ENCODE measurements at places on chromosomes 7 and 10.
A peak's percentile ranks its signal among the peaks of the same experiment; 100 is the strongest.

DNA sequence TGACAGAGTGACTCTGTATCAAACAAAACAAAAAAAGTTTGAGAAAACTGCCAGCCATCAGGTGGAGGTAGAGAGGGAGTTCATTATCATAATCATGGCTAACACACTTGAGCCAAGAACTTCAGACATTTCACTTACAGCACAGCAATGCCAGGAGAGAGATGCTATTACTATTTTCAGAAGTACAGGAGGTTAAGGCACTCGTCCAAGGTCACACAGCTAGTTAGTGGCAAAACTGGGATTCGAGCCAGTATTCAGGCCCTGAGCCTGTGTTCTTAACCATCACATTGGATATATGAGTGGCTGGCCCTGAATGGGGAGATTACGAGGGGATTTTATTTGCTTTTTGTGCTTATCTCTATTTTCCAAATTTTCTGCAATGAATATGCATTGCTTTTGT, 24.8 kb upstream of the UNC5B start:
- no peak for DNase-seq

- DNase-seq, result no peak
These were observed 41.9 kb upstream of the IL15RA start for GRCh38 chr10:6019010-6019782.

GRCh38 chr7:133948588-133948987, 178.6 kb upstream of the LRGUK start:
- no peak for DNase-seq

DNA sequence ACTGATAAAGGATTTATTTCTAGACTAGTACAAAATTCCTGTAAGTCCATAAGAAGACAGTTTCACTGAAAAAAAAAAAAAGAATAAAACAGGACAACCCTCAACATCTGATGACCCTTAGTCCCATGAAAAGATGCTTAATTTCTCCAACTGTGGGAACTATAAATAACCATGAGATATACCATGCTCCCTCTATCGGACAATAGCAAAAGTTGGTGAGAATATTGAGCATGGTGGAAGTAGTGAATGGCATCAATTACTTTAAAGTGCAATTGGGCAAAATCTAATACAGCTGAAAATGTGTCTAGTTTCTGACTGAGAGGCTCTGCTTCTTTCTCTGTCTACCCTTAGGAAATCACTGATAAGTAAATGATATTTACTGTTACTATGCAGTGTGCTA, 348.8 kb downstream of the SUGCT start:
- DNase-seq, result no peak

DNA sequence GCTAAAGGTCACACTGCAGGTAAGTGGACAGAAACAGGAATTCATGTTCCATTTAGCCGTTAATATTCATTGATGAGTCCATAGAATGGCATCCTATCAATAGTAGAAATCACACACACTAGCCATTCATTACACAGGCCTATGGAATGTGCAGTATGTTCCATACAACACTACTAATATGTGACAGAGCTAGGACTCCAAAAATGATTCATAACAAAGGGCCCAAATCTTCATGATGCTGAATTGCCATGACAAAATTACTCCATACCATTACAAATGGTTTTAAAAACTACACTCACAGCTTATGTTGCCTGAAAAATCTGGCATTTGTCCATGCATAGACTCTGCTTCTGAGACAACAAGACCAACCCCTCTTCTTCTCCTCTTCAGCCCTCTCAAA, 549.1 kb downstream of the XPNPEP1 start:
- no peak for DNase-seq

- no peak for DNase-seq
These were observed 122.8 kb upstream of the ZNF92 start for GRCh38 chr7:65250697-65251395.

- peak; percentile 87 for DNase-seq
These were observed 28.4 kb downstream of the TMEM130 start for GRCh38 chr7:98841179-98841997.

DNA sequence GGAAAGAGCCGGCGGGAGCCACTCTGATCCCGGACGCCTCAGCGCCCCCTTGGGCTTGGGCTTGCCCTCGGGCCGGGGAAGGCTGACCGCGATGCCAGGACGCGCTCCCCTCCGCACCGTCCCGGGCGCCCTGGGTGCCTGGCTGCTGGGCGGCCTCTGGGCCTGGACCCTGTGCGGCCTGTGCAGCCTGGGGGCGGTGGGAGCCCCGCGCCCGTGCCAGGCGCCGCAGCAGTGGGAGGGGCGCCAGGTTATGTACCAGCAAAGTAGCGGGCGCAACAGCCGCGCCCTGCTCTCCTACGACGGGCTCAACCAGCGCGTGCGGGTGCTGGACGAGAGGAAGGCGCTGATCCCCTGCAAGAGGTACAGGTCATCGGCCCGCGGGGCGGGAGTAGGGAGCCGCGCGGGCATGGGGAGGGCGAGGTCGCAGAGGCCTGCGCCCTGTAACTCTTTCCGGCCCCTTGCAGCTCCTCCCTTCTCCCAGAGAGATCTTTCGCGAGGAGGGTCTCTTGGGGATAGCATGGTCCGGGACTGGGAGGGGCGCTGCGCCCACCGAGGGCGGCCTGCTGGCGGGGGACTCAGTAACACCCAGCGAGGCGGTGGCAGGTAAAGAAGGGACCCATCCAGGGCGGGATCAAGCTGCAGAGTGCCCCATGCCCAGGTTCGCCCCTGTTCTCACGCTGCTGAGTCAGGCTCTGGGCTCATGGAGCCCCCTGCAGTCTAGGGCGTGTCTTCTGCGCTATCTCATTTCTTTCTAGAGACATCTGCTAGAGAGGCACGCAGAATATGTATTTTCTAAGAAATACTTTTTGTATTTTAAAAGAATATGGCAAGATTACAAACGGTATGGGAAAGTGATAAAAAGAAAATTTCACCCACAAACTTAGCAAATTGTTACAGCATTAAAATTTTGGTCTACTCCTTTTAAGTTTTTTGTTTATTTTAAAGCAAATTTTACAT, 687 bp downstream of the EPDR1 start:
- peak; percentile 66 for DNase-seq

DNA sequence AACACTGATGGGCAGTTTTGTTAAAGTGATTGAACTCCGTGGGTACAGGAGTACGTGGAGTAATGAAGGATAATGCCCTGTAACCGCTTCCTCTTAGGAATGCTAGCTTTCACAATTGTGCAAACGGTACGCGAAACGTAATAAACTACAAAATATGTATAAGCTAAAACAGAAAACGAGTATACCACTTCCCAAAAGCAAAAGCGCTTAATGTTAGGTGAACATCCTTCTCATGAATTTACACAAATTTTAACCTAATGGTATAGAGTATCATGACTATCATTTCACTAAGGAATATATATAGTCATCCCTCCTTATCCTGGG, 395 bp upstream of the ZNF25 start:
- DNase-seq, result no peak

DNA sequence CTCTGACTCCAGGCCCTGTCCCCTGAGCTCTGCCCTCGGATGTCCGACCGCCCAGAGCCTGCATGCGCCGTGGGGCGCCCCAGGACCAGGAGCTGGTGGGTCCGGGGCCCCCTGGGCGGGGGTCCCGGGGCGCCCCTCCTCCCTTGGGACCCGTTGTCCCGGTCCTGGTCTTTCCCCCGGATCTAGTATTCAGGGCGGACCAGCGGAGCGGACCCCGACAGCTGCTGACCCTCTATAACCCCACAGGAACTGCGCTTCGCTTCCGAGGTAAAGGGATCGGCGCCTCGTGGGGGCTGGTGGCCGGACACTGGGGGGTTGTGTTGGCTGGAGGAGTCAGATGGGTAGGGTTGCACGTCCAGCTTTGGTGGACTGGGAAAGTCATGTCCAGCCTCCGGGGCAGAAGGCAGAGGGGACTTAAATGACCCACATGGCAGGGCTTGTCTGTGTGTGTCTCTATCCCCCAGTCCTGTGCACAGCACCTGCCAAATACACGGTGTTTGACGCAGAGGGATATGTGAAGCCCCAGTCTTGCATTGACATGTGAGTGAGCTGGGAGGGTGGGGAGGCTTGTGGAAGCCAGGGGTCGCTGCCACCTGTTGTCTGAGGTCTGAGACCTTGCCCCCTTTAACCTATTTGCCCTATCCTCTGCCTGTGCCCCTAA, 520 bp downstream of the MOSPD3 start:
- peak; percentile 46 for DNase-seq

GRCh38 chr10:131573707-131574106, 262.2 kb upstream of the TCERG1L start:
- no peak for DNase-seq

DNA sequence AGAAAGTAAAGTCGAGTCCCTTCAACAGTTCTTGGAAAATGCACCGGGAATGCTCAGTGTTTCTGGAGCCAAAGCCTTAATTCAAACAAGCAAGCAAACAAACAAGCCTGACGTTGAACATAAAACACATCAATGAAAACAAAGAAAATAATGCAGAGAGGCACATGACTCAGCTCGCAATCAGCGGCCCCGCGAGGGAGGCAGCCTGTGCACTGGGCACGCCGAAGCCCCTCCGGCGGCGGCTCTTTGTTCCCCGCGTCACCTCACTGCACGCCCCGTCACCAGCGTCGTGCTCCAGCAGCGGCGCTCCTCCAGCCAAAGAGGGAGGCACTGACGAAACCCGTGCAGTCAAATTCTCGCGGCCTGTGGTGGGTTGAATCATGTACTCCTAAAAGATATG, 151.5 kb downstream of the DNAJB6 start:
- no peak for DNase-seq

DNA sequence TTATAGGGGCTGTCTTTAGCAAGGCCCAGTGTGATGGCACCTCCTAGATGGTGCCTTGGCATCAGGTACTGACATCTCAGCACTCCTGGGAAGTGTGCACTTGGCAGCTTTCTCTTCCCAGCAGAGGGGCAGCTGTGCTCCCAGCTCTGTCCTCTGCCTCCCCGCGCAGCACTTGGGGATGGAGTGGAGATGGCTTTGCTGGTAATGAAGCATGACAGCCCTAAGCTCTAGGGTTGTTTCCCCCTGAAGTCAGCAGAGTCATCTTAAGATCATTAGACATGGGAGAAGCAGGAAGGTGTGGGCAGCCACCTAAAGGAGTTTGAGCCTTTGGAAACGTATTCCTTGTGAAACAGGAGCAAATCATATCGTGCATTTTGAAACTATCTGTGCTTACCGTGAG, 46.7 kb downstream of the HTRA1 start:
- no peak for DNase-seq

DNA sequence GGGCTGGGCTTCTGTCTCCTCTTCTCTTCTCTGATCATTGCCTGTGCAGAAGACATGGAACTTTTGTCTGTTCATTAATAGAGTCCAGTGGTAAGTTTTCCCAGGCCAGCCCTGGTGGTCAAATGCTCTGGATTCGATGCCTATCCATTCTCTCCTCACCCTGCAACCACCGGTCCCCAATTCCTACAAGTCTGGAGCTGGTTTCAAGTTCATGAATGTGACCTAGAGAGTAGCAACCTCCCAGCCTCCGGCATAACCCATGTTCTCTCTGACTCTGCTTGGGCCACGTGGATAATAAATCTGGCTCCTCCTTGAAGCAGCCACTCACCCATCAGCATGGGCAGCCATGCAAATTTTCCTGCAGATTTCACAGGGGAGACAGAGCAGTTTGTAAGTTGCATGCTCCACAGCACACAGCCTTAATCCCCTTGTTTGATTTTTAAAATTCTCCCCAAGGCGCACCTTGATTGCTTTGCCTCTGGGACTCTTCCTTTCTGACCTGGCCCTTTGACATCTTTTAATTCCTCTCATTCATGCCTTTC, 37.3 kb upstream of the PDZD8 start:
- DNase-seq, result no peak

GRCh38 chr7:3064067-3064466, 20.4 kb upstream of the CARD11 start:
- DNase-seq, result no peak

- DNase-seq, result no peak
These were observed 97.5 kb upstream of the MGMT start for GRCh38 chr10:129369566-129369965.

GRCh38 chr10:96276831-96277230, 5.5 kb upstream of the BLNK start:
- DNase-seq, result no peak

DNA sequence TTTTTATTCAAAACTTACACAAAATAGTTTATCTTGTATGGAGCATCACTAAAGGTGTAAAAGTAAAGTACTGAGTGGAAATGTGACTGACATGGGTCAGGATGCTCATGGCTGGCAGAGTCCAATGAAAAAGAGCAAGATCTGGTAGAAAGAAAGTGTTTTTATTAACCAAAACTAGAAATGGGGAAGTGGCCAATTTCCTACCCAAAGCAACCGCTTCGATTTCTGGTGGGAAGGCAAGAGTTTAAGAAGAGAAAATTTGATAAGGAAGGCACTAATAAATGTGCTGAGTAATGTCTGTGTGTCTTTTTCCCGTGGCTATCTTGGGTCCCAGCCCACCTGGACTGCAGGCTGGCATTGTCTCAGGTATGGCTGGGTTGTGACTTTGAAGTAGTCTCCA, 277.7 kb downstream of the ANKRD7 start:
- DNase-seq, result no peak

DNA sequence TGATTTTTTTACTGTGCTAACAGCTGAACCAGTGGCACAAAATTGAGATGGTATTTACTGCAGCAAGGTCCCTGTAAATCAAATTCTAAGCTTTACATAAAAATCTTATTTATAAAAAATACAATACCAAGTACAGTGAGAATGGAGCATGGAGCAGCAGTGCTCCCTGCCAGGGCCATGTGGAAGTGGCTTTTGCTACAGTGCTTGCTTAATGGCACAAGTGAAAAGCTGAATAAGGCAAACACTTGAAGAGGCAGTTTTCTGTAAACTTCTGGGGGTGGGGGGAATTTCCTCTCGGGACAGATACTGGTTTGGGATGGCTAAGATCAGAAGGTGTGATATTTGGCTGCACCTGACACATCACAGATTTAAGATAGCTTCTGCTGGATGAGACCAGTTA, 27.5 kb downstream of the AP3M1 start:
- DNase-seq, result no peak

- no peak for DNase-seq
These were observed 762.8 kb downstream of the GATA3 start for GRCh38 chr10:8817299-8817698.

GRCh38 chr10:17256627-17257026, 28.6 kb downstream of the VIM start:
- no peak for DNase-seq

DNA sequence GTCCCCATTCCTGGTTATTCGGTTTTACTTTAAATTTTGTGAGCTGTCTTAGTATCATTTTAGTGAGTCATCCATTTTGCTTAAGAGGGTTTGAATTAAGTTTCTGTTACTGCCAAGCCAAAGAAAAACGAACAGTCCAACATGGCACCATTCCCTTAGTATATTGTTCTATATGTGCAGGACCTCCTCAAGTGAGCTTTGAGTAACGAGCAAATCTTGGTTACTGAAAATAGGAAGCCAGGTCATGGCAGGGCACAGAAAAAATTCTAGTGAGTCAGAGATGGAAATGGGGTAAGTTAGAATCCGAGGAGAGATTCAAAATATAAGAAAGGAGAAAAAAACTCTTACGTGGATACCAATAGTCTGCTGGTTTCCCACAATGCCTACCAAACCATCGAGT, 292.9 kb downstream of the BAMBI start:
- no peak for DNase-seq

DNA sequence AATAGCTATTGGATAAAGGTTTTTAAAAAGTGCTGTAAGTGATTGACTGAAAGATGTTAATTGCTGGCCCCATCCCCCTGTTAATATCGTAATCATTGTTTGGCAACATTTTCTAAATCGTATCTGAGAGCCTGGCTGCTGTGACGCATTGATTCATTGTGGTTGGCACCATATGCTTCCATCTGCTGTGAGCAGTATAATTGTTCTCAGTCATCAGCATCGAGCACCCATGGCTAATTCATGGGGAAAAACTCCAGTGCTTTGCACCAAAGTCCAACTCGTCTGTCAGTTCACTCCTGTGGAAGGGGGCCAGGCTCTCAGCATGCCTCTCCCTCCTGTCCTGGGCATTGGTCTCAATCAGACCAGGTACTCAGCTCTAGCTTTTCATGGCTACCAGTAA, 205.2 kb downstream of the STK31 start:
- DNase-seq, result no peak
